Kidney glomerular epithelial cell (primary cell): ENCODE measurements at places on chromosomes 16 and 17.
A peak's percentile ranks its signal among the peaks of the same experiment; 100 is the strongest.

DNA sequence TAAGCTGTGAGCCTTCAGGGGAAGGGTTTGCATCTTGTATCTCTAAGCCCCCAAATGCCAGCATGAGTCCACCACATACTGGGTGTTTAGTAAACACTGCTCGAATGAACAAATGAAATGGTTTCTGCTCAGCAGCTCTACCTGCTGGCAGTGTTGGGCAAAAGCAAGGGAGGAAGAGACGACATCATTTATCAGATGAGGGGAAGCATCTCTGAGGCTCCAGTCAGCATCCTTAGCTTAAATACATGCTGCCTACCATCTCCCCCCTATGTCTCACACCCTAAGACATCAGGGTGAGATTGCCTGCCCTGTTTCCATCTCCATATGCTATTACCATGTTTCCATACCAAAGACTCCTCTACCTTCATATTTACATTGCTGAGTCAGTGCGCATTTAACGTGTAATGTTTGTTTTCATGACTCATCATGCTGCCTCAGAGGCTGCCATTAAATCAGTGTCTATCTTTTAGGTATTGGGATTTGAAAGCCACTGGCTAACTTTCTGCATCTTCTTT lies 379.8 kb downstream of the UTP18 start:
- DNase-seq: peak; percentile 10

GRCh38 chr16:71408536-71408935 lies 33.3 kb downstream of the TLE7 start:
- no peak for DNase-seq

DNA sequence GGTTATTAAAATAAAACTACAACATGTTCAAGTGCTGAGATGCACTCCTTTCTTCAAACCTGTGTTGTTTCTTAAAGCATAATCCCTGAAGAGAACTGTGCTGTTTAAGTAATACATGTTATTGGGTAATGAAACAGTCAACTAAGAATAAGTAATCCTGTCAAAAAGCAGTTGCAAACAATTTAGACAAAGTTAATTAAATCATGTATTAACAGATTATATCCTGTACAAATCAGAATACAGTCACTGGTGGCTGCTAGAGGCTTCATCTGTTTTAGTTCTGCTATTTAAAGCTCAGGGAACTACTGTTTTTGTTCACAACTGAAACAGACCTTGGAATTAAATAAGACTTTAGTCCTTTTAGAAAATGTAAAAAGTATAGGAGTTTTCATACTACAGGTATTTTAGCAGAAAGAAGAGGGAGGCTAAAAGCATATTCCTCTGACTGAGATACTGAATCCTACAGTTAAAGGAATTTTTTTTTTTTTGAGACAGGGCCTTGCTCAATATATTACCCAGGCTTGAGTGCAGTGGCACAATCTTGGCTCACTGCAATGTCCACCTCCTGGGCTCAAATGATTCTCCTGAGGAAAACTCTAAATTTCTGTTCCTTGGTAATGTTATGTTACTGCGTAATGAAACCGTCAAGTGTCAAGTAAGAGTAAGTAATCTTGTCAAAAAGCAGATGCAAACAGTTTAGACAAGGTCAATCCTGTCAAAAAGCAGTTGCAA lies 27.3 kb upstream of the ITGA2B start:
- DNase-seq: no peak

- DNase-seq: no peak
These were observed 136.4 kb upstream of the TMEM97 start for GRCh38 chr17:28182559-28182958.

DNA sequence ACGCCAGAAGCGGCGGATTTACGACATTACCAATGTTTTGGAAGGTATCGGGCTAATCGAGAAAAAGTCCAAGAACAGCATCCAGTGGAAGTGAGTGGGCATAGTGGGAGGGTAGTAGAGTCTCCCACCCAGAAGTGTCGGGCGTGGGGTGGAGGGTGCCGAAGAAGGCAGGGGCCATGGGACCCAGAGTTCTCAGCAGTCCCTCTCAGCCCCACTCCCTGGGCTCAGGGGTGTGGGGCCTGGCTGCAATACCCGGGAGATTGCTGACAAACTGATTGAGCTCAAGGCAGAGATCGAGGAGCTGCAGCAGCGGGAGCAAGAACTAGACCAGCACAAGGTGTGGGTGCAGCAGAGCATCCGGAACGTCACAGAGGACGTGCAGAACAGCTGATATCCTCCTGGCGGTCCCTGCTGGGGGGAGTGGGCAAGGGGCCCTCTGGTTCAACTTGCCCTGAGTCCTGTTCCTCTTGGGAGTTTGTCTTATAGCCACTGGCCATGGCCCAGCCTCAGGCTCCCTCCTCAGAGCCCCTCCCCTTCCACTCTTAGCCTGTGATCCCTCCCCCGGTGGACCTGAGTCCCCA lies 916 bp downstream of the E2F4 start:
- no peak for DNase-seq

GRCh38 chr16:12142157-12142556 lies 165.6 kb downstream of the SNX29 start:
- no peak for DNase-seq

DNA sequence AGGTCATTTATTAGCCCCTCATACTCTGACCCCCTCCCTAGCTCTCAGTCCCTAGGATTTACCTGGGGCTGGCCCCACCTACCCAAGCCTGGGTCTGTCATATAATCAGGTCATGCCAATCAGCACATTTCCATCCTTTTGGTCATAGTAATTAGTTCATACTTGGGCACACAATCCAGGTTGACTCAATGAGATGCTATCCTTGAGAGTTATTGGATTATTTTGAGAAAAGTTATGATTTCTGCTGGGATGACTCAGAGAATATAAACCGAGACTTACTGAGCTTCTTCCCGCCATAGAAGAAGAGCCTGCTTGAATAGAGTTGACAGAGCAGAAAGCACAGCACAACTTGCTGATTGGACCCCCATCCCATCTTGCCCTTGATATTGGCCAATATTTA lies 331.5 kb downstream of the CBLN1 start:
- no peak for DNase-seq

GRCh38 chr16:474420-475122 lies 49.1 kb downstream of the RAB11FIP3 start:
- DNase-seq: peak; percentile 37

DNA sequence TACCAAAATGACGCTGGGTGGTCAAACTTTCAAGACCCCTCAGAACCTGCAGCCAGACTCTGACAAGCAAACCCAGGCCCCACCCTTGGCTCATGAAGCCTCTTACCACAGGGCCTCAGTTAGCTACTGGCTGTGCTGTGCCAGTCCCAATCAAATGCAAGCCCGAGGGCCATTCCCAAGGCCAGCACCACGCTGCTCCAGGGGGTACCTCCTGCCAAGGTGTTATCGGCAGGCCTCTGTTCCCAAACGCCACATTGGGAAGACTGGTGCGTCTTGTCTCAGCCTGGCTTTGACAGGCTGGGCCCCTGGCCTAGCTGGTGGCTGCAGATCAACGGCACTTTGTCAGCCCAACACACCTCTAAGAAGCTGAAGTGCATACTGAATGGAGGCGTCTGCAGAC lies 35.8 kb upstream of the NOG start:
- no peak for DNase-seq

DNA sequence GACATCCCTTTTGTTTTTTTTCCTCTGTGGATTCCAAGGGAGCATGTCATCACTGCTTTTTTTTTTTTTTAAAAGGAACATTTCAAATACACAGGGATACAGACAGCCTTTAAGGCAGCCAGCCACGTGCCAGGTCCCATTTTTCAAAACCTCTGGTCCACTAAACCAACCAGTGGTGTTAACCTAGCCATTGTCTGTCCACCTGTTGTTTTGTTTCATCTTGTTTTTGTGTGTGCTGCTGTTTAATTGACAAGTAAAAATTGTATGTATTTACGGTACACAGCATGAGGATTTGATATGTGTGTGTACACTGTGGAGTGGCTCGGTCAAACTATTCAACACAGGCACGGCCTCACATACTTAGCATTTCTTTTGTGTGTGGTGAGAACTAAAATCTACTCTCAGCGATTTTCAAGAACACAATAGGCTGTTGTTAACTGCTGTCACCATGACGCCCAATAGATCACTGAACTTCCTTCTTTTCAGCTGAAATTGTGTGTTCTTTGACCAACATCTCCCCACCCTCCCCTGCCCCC lies 19.2 kb downstream of the TMEM114 start:
- DNase-seq: peak; percentile 42

DNA sequence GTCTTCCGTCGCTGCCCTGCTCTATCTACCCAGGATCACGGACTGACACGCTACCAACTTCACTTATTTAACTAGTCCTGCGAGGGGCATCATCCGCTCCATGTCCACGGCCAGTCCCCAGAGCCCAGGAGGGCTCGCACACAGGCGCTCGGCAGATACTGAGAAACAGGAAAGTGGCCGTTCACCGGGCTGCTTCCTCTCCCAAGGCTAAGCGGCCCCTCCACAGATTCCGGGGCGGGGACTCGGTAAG lies 388 bp downstream of the OXLD1 start:
- DNase-seq: no peak

DNA sequence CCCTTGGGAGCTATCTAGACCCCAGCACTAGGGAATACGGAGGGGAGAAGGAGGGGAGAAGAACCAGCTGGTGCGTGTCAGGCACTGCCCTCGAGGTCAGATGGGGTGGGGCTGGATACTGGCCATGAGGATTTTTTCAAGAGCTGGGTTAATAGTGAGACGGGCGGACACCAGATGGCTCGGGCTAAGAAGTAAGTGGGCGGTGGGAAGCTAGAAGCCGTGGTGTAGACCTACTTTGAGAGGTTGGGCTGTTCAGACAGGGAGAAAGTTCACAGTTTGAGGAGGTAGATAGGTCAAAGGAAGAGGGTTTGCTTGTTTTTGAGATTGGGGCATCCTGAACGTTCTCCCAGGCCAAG lies 303.8 kb downstream of the SEC14L1 start:
- DNase-seq: no peak

DNA sequence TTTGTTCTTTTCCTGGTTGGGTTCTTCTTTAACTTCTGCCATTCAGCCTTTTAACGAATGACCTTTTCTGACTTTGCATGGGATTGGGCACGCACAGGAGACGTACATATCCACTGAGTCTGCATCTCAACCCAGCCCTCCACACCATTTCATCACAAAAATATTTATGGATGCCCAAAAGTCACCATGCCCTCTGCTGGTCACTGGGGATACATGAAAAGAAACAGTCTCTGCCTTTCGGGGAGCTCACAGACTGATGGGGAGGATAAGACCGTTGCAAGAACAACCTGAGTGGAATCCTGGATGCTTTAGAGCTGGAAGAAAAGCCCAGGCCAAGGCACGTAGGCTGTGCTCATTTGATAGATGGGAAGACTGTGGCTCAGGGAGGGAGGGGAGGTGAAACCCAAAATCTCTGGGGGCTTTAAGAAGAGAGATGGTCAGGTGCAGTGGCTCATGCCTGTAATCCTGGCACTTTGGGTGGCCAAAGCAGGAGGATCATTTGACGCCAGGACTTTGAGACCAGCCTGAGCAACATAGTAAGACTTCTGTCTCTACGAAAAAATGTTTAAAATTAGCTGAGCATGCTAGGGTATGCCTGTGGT lies 7.9 kb upstream of the MT2A start:
- DNase-seq: peak; percentile 43

DNA sequence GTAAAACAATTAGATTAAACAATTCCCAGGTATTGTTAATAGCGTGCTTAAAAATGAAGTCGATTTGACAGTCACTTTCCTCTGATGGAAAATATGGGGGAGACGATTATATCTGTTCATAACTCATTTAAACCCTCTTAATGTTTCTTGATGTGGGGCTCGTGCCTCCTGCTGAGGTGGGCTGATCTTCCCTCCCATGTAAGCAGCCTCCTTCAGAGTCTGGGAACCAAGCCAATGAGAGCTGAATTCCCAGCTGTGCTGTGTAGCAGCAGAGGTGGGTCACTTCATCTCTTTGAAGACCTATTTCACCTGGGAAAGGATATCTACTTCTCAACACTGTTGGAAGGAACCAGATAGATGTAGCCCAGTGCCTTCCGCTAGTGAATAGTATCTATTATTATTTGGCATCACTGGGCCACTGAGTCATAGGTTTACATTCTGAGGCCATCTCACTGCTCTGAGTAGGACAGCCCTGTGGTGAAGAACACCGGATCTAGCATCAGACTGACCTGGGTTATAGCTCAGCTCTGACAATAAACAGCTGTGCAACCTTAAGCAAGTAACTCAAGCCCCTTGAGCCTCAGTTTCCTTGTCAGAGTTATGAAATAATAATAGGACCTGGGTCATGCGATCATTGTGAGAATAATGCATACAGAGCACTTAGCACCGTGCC lies 85.3 kb upstream of the C16orf82 start:
- DNase-seq: no peak

DNA sequence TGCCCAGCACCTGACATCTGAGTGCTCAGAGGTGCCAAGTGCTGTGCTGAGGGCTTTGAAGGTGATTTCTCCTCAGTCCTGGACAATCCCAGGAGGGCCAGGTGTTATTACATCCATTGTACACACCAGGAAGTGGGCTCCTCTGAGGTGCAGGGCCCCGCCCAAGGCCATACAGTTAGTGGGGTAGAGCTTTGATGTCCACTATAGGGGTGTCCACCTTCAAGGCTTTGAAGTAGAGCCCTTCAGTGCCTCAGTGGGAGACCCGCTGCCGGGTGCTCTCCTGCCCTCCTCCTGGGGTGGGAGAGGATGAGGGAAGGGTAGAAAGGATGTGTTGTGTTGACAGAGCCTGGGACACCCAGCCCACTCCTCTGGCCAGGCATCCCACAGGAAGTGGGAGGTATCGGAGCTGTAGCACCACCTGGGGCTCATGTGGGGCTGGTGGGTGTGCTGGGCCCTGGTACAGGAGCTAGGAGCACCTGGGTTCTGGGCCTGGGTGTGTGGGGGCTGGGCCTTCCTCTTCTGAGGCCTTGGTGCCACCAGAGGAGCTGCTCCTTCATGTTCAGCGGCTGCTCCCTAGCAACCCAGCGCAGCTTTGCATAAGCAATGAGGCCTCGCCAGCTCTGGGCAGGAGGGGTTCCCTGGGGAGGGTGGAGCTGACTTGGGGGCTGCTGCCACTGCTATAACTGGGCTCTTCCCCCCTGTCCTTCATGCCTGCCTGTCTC lies 7.4 kb downstream of the LASP1 start:
- no peak for DNase-seq

DNA sequence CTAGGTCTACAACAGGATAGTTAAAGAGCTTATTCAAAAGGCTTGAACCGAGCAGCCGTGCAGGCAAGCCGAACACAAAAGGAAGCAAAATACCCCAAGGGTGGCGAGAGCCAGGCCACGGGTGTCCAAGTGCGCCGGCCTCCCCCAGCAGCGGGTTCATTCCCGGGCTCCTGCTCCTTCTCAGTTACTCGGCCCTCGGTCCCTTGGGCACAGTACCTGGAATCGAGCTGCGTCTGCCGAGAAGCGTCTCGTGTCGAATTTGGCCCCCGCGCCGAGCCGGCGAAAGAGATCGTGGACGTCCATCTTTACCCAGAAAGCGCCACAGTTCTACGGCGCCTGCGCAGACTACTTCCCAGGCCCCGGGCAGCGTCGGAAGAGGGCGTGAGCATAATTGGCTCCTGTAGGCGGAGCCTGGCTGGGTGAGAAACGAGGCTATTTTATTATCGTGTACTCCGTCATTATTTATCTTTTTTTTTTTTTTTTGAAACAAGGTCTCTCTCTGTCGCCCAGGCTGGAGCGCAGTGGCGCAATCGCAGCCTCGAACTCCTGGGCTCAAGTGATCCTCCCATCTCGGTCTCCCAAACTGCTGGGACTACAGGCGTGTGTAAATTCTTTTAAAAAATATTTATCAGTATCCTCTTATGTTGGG lies at the start of gene DDX52:
DDX52 (minus strand) TSS at position 329 of the 649 bp plus-strand sequence; CDS start at position 303, 26 bp downstream.
- peak; percentile 92 for DNase-seq
